Stimulated activated CD4-positive, alpha-beta T cell treated with anti-CD3 and anti-CD28 coated beads, Interleukin-15, amount 100 ng/mL, for 1 hour (primary cell): ENCODE measurements at places on chromosomes 1 and 21.

- DNase-seq, result no peak
Measured at GRCh38 chr1:3312898-3313575, 141.4 kb upstream of the ARHGEF16 start.

GRCh38 chr1:220894924-220895256 is 15.6 kb downstream of the HLX start:
- DNase-seq, result no peak

DNA sequence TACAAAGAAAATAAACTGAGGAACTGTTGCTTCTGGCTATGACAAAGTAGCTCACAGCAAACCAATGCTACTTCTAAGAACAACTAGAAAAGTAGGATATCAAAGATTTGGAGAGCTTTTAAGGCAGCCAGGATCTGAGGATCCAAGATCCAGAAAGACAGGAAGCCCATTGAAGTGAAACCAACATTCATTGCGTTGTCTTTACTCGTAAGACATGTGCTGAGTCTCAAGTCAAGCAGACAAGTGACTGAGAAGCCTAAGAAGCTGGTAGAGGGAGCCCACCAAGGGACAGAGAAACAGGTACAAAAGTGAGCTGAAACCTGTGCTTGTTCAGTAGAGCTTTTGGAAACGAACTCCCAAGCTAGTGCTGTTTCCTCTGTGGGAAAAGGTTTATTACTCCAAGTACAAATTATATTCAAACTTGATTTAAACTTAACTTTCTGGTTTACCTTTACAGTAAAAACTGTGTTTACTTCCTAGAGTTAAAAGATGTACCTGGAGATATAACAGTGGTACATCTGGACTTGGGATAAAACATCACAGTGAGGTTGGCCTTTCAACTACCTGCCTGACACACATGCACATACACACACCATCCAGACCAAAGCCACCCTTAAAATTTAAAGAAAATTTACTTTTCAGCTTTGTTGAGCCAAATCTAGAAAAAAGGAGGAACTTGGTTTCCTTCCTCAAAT is 41.2 kb downstream of the NME7 start:
- DNase-seq, result no peak

DNA sequence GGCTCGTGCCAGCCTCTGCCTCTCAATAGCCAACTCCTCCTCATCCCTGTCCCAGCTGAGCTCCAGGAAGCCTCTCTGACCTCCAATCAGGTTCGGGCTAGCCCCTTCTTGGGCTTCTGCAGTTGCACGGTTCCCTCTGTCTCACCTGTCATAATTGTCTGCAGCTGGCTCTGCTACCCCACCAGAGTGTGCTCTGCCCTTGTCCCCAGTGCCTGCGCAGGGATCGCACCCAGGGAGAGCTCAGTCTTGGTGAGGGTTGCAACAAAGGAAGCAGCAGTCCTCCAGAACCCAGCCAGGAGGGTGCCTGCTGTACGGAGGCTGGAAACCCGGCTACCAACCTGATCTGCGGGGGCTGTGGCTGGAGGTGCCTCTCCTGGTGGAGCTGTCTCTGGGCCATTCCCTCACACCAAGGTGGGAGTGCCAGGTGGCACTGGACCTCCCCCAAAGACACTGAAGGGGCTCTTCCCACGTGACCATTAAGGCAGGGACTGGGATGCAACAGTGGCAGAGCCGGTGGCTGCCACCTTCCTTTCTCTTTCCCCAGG is 63.5 kb upstream of the DMRTB1 start:
- no peak for DNase-seq

DNA sequence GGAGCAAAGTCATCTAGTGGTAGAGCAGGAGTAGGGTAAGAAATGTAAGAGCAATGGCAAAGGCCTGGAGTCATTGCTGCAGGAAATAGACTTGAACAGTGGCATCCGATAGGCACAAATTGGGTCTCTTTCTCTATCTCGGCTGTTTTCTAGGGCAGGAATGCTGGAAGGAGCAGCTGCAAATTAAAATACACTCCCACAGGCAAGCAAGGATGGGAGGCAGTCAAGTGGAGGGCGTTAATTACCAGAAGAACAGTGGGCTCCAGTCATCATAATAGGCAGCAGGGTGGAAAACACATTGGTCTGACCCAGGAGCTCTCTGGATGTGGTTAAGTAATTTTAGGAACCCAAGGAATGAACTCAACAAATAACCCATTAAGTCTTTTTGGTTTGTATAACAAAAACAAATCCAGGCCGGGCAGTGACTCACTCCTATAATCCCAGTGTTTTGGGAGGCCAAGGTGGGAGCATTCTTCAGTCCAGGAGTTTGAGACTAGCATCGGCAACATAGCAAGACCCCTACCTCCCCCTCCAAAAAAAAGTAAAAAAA is 7.8 kb upstream of the TDRD5 start:
- no peak for DNase-seq

GRCh38 chr1:44941424-44942324 is 44.7 kb downstream of the EIF2B3 start:
- DNase-seq, result no peak

DNA sequence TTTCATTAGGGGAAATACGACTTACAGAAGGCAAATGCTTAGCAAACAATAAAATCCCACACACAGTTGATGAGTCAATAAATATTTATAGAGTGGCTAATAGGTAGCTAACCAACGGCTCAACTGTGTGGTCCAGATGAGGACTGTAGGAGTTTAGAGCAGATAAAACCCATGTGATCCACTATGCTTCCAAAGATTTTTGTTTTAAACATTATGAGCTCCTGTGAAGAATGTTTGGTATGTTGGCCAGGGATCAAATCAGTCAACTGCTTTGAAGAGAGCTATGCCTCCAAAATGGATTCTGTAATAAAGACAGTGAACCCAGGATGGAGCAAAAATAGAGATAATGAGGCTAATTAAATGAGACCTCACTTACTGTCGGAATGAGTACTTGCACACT is 72.3 kb upstream of the COL11A1 start:
- no peak for DNase-seq

GRCh38 chr21:15098908-15099307 is 34.1 kb upstream of the NRIP1 start:
- DNase-seq, result no peak

DNA sequence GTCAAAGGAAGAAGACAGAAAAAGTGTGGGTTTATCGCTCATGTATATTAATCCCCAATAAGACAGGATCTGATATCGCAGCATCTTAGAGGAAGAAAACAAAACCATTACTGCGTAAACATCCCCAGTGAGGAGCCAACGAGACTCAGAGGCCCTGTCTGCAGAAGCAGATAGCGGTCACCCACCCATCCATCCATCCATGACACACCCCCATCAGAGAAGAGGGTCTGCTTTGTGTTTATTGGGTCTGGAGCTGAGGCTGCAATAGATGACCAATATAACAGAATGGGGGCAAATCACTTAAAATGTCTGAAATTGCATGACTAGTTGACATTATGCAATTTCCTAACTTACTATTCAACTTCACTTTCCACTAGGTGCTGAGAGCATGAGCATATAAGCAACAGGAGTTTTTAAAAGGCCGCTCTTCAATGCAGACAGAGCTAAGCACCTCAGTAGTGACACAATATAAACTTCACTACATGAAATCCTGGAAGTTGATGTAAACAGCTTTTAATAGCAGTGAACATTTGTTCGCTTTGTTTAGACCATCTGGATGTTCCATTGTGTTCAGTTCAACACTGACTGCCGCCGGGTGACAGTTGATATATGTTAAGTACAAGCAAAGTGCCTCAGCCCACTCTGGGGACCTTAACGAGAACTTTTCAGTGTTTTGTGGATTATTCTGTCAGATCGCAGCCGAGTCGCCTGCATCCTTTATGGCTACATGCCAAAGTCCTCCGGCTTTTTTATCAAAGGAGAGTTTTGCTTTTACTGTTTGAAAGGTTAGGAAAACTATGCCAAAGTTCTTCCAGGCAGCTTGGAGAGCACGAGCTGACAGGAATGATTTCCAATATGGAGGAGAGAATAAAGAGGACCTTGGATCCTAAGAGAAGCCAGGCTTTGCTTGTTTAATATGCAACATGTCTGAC is 167.5 kb downstream of the ZNF281 start:
- no peak for DNase-seq

GRCh38 chr1:233097546-233097945 is 147.1 kb downstream of the NTPCR start:
- no peak for DNase-seq

DNA sequence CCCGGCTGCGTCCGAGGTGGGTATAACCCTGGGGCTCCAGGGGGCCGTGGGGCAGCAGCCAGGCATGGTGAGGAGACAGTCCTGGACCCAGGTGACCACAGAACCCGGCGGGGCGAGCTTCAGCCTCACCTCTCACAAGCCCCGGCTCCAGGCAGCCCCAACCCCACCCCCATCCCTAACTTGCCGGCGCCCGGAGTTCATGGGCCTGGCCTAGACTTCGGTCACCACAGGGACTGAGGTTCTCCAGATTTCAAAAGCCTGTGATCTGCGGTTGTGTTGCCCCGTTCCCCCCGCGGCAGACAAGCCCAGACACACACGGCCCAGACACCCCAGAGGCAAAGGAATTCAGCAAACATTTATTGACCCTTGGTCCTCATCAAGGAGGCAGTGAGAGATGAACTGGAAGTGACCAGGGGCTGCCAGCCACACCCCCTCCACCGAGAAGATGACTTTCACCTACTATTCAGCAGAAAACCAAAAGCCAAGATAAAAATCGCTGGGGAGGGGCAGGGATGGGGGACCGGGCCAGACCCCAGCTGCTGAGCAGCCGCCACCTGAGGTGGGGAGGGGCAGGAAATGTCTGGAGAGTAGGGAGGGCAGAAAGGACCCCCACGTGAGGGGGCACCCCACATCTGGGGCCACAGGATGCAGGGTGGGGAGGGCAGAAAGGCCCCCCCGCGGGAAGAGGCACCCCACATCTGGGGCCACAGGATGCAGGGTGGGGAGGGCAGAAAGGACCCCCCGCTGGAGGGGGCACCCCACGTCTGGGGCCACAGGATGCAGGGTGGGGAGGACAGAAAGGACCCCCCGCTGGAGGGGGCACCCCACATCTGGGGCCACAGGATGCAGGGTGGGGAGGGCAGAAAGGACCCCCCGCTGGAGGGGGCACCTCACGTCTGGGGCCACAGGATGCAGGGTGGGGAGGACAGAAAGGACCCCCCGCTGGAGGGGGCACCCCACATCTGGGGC is 3.9 kb downstream of the HES4 start:
- no peak for DNase-seq

DNA sequence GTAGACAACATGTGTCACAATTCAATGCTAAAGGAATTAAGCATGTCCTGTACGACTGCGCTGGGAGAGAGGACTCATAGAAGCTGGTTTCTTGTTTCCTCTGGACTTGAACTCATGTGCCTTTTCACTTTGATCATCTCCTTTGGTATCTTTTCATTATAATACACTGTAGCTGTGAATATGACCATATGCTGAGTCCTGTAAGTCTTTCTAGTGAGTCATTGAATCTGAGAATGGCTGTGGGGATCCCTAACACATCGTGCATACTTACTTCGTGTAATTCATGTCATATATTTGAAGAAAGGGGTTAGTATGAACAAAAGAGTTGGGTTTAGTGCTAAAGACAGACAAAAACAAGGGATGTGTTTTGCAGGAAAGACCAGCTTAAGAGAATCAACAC is 148.1 kb upstream of the RUNX1 start:
- no peak for DNase-seq

GRCh38 chr1:62355095-62355494 is 35.9 kb upstream of the KANK4 start:
- no peak for DNase-seq

DNA sequence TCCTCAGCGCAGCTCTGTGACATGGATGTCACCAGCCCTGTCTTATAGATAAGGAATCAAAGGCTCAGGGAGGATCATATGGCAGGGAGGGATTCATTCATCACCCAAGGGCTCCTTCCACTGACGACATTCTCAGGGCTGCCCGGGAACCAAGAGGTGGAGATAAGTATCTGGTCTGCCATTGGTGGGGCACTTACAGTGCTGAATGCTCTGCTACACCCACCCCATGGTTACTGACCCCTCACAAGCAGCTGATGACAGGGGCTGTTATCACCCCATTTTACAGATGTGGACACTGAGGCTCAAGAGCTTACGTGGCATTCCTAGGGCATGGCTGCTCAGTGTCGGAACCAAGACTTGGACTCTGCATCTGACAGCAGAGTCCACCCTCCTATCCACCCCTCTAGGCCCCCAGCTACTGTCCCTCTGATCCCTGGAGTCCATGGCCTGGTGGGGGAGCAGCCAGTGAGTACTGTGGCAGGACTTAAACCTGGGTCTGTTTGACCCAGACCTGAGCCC is 155.1 kb downstream of the PTPRU start:
- DNase-seq, result no peak

GRCh38 chr1:10105484-10105883 is 72.7 kb downstream of the UBE4B start:
- DNase-seq, result no peak

DNA sequence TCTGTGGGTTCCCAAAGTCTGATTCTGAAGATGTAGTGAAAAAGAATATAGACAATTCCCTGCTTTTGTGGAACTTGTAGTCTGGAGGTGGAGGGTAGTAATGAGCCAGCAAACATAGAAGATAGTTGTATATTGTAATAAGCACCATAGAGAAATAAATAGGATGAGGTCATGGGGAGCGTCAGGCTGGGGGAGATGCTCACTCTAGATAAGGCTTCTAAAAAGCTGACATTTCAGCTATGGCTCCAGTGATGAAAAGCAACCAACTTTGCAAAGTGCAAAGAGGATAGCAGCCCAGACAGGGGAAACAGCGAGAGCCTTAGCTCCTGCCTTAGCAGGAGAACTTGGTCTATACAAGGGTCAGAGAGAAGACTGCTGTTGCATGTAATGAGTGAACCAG is 98.0 kb upstream of the RALGPS2 start:
- no peak for DNase-seq

- no peak for DNase-seq
Measured at GRCh38 chr1:172826096-172826741, 167.3 kb downstream of the FASLG start.

GRCh38 chr1:61797045-61797755 is 54.9 kb downstream of the PATJ start:
- no peak for DNase-seq

DNA sequence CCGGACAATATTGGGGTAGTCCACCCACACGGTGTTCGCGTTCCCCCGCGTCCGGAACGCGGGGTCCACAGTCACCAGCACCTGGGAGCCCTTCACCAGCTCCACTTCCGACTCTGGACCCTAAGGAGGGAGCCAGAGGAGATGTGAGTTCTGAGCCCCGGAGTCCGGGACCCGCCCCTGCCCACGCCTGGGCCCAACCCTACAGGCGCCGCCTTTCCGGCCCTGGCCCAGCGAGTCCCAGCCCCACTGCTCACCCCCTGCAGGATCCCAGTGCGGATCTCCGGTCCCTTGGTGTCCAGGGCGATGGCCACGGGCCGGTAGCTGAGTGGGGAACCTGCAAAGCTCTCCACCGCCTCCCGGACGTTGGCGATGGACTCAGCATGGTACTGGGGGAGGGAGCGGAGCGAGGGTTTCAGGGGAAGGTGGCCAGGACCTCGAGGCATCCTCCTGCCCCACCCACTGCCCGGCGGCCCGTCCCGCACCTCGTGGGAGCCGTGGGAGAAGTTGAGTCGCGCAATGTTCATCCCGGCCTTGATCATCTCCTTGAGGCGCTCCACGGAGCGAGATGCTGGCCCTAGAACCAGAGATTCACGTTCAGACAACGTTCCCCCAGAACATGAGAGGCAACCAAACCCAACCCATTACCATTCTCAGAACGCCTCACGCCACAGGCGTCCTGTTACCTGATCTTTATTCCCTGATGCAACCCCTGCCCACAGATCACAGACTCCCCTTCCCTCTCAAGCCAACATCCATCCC is 5.9 kb downstream of the PKLR start:
- no peak for DNase-seq
